ENCODE measurements at places on chromosomes 5 and 9.

- DNase-seq = no peak
Measured at GRCh38 chr9:699396-699795, 142.1 kb upstream of the DMRT1 start.

GRCh38 chr5:4216142-4216541, 620.5 kb downstream of the IRX1 start:
- no peak for DNase-seq

GRCh38 chr5:167953151-167953798, 338.2 kb upstream of the WWC1 start:
- DNase-seq = no peak

GRCh38 chr5:53515988-53516387, 35.6 kb downstream of the FST start:
- DNase-seq = no peak

GRCh38 chr9:32351845-32352244, 32.6 kb upstream of the ACO1 start:
- DNase-seq = no peak

DNA sequence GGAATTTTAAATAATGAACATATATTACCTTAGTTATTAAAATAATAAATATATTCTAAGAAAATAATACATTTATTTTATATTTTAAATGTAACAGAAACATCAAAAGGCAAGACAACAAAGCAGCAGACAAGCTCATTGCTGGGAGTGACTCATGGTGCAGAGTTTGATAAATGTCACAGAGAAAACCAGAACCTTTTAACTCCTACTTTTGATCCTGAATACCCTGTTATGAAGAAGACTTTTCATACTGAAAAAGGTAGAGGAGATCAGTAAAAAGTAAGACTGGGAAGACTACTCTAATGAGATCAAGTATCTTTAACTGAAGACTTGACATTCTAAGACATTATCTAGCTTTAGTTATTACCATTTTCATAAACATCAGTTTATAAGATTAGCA, 99.0 kb upstream of the GNA14 start:
- DNase-seq = no peak

DNA sequence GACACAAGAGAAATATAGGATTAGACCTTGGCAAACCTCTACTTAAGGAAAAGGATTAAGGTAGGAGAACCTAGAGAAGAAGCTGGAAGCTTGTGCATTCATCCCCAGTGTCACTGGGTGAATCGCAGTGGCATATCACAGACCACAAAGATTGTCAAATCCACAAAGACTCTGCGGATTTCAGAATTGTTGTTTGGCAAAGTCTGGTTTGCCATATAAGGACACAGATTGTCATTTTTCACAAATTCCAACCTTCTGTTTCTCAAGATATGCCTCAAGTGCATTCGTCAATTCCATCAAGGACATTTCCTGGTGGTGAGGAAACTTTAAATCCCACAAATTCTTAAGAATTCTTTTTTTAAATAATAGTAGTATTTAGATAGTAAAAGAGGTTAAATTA, 395.1 kb upstream of the PAPPA start:
- no peak for DNase-seq

GRCh38 chr5:39946356-39947045, 521.7 kb upstream of the DAB2 start:
- DNase-seq = no peak

DNA sequence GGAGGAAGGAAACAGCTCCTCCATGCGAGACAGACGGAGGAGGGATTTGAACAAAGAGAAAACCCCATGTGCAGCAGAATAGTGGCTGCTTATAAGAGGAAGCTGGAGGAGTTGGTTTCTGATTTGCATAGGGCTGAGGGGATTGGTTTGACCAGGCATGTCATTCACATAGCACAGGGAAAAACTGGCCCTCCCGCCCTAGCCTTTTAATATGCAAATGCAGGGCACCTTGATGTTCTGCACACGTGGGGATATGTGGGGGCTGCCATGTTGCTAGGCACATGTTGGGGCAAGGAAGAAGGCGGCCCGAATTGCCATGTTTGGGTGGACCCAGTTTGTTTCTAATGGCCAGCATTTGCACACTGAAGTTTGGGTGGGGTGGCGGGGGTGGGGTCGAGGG, 42.2 kb downstream of the OSMR start:
- DNase-seq = no peak

GRCh38 chr9:4748612-4749011, 7.6 kb upstream of the AK3 start:
- DNase-seq = no peak

- no peak for DNase-seq
Measured at GRCh38 chr5:38189081-38189504, 69.3 kb upstream of the EGFLAM start.

DNA sequence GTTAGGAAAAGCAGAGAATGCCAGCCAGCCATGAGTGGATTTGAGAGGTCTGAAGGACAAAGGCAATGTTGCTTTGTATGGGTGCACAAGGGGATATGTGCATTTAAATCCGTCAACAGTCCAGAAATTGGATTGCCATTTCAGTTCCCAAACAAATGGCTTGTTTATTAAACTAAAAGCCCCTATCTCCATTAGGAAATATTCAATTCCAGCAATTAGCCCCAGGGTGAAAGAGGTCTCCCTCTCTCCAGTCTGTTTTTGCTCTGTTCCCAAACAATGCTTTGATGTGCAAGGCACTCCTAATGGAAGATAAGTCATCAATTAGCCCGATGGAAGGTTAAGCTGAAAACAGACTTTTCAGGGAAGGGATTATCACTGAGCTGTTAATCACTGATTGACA, 101.3 kb downstream of the C9orf152 start:
- no peak for DNase-seq

DNA sequence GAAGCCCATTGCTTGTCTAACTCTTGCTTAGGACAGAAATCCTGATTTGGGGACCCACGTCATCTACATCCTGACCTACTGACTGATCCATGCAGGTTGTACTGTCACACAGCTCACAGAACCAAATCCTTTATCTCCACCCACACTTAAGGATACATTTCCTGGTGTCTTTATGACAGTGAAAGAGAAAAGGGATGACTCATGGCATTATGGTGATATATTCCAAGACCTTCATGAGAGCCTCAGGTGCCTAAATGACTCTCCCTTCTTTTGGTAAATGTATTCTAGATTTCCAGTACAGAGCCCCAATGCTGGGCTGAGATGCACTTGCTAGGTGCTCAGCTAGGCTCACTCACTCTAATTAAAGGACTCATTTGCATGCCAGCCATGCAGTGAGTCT, 26.0 kb upstream of the DMRT2 start:
- DNase-seq = no peak

GRCh38 chr5:159929176-159929575, 12.9 kb downstream of the ADRA1B start:
- no peak for DNase-seq

DNA sequence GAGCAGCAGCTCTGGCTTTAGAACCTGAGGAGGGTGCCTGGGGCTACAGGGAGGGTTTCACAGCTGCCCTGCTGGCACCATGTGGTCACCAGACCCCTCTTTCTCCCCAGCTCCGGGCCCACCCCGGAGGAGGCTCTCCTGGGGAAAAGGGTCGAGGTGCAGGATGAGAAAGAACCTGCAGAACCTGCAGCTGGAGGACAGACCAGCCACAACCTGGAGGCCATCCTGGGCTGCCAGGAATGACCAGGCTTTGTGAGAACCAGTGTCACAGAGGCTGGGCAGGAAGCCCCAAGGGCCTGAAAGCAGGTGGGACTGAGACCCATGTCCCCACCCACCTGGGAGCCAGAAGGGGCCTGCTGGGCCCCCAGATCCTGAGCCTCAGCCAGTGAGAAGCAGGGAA, 23.0 kb downstream of the SEMA4D start:
- DNase-seq = no peak

DNA sequence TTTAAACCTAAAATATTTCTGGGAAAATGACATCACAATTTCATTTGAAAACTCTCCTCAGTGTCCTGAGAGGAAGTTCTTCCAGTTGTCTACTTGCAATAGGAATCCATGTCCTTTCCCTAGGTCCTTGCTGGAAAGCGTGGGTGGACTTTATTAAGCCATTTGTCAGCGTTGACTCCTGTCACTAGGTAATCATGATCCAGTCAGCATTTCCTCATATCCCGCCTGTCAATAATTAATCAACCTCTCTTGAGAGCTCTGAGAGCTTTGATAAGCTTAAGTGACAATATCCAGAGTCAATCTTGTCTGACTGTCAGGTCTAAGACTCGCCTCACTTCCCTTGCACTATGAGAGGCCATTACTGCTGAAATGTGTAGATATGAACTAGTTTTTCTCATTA, 107.2 kb upstream of the SLIT3 start:
- no peak for DNase-seq

GRCh38 chr5:174073122-174073660, 27.7 kb downstream of the NSG2 start:
- DNase-seq = no peak

GRCh38 chr5:75351139-75351926, 14.3 kb downstream of the HMGCR start:
- no peak for DNase-seq

- DNase-seq = no peak
Measured at GRCh38 chr5:143200781-143201398, 202.6 kb downstream of the NR3C1 start.

DNA sequence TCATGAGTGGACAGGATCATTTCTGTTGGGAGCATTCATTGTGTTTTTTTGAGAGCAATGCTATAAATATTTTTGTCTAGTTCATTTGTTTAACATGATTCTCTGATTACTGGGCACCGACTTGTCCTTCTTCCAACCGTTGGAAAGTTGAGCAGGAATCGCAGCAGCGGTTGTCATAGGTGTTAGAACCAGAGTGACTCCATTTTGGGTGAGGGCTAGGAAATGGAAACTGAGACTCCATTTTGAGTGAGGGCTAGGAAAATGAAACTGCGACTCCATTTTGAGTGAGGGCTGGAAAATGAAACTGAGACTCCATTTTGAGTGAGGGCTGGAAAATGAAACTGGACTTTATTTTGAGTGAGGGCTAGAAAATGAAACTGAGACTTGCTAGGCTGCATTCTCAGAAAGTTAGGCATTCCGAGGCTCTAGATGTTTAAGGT, 100.6 kb downstream of the ICE1 start:
- peak; percentile 8 for DNase-seq

GRCh38 chr9:89352451-89352850, 34.2 kb downstream of the SECISBP2 start:
- no peak for DNase-seq

DNA sequence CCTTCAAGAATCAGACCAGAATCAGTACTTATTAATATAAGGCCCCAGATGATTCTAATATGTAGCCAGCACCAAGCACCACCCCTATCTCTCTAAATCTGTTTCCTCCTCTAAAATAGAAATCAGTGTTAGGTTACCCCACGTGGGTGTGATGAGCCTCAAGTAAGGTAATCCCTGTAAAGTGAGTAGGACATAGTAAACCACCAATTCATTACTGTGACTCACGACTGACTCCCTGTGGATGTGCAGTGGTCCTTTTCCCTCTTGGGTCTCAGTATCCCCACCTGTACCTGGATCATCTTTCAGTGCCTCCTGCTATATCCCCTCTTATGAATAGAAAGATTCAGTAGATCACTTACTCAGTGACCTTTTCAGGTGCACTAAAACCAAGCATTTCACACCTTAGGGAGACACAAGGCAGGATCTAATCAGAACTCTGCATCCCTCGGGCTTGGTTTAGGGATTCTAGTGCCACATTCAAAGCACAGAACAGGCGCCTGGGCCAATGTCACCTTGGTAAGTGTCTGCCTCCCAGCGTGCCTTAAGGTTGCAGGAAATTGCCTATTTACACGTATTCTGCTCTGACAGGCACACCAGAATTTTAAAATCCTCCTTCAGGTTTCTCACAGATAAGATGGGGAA, 12.2 kb upstream of the ALDH1B1 start:
- no peak for DNase-seq

DNA sequence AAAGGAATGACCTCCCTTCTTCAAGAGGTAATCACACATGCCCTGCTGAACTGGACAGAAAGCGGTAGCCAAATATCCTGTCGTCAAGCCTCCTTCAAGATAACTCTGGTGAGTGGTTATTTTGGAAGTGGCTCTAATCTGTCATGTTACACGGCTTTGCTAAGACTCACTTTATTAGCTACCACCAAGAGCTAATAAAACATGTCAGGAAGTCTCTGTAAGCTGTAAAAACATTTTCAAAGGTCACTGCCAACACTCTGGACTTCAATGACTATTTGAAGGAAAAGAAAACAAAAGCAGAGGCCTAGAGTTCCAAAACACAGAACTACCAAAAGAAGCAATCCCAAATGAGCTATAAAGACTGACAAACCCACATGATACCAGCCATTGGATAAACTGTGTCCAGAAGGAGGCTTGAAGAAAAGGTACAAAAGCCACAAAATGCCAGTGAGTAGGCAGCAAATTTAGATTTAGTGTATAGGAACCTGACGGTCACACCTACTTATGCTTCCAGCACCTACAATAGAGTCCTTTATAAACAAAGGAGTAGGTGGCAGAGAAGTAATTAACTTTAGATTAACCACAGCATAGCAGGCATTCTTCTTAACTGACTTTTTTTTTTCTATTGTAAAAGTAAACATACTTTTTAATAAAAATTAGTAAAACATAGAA, 97.3 kb upstream of the EQTN start:
- DNase-seq = no peak

DNA sequence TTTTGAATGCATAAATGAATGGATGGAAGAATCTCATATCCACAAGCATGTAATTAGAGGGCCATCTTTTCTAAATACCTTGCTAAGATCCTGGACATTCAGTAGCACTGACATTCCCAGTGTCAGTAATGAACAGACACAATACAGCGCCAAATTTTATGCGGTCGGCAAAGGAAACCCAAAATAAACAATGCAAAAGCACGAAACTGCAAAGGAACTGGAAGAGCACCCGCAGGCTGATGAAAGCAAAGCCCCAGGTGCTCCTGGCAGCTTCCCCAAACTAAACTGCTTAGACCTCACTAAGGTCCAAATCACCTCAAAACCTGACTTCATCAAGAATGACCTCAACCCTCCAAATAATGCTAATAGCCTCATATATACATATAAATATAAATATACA, 102.0 kb downstream of the GPR21 start:
- DNase-seq = no peak

GRCh38 chr9:91362051-91362611, 413 bp upstream of the AUH start:
- no peak for DNase-seq

GRCh38 chr5:5156471-5157082, 16.4 kb downstream of the ADAMTS16 start:
- no peak for DNase-seq

GRCh38 chr5:81068063-81068462, 107.9 kb downstream of the RASGRF2 start:
- no peak for DNase-seq
